Activated T-cell treated with anti-CD3 and anti-CD28 coated beads for 1 hour (primary cell): ENCODE measurements at places on chromosomes 7 and 10.

- no peak for DNase-seq
These were observed 81.3 kb upstream of the DKK1 start for GRCh38 chr10:52232561-52233350.

- DNase-seq: no peak
These were observed 27.9 kb upstream of the DLX6 start for GRCh38 chr7:96977445-96977844.

DNA sequence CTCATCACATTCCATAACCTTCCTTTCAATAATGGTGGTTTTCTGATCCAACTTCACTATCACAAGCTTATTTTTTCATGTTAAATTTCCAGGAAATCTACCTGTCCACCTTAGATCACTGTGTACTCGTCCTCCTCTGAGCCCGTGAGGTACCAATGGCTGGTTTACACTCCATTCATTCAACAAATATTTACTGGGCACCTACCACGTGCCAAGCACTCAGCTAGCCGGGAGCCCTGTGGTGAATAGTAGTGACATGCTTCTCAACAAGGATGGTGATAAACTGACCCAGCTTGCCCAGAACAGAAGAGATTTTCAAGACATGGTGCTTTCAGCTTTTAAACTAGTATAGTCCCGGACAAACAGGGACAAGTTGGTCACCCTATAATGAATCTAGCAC is 98.2 kb downstream of the FAM204A start:
- no peak for DNase-seq

DNA sequence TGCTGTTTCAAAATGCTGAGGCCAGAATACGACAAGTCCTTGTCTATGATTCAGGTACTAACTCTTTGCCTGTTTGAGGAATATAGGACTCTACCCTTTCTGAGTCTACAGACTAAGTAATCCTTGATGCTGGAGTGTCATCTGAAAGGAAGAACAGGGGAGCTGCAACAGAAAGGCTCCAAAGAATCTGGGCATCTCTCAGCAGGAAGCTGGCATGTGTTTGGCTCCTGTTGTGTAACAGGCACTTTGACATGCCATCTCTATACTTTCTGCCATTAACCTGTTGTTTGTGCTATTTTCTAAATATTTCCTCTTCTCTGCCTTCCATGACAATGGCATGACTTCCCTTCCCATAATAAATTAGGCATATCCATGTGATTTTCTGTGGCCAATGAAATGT is 409.5 kb downstream of the ADRA2A start:
- DNase-seq: no peak

DNA sequence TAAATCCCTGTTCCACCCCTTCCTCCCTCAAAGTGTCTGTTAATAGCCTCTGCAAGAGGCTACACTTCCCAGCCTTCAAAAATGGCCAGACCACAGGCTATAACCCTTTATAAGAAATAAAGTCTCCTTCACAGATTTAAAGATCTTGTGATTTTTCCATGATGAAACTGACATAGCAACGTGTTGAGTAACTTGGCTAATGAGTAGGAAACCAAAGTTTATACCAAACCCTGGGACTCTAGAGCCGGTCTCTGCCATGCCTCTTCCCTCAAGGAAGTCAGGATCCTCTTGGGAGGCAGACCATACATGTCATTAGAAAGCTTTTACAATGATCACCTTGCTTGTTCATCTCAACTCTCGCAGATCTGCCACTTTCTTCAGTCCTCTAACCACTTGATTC is 44.4 kb downstream of the GRM8 start:
- DNase-seq: no peak

DNA sequence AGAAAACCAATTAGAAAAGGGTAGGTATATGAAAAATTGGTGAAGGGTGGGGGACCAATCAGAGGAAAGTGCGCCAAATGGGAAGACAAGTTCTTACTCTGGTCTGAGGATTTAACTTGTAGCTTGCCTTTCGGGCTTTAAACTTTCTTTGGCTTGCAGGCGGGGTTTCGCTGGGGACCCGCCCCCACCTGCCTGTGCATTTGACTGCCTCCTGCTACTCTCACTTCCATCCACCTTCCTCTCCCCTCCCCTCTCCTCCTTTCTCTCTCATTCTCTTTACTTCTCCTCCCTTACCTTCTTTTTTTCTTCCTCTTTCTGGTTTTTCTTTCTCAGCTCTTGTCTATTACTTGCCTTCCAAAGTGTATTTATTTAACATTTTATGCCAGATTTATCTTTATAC is 278.8 kb downstream of the DNAJB9 start:
- no peak for DNase-seq

DNA sequence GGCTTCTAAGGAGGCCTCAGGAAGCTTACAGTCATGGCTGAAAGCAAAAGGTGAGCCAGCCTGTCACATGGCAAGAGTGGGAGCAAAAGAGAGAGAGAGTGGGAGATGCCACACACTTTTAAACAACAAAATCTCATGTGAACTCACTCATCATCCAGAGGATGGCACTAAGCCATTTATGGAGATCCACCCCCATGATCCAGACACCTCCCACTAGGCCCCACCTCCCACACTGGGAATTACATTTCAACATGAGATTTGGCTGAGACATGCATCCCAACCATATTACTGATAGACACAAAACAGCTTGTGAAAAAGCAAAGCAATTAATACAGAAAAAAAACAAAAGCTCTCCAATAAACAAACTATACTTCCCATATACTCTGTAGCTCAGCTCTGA is 210.3 kb downstream of the GALNT17 start:
- DNase-seq: no peak

DNA sequence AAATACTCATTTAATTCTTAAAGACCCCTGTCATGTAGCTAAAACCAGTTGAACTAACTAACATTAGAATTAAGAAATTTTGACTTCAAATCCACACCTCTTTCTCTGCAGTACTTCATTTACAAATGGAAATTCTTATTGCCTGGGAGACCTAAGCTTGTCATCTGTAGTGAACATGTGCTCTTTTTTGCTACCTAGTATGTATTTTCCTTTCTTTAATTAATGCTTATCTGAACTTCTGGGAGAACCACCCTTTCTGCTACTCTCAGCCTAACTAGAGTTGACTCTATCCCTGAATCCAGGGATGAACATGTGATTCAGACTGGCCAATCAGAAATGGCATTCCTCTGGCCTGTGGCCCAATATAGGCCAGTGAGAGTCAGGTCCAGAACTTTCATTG is 75.9 kb upstream of the A1CF start:
- DNase-seq: no peak

DNA sequence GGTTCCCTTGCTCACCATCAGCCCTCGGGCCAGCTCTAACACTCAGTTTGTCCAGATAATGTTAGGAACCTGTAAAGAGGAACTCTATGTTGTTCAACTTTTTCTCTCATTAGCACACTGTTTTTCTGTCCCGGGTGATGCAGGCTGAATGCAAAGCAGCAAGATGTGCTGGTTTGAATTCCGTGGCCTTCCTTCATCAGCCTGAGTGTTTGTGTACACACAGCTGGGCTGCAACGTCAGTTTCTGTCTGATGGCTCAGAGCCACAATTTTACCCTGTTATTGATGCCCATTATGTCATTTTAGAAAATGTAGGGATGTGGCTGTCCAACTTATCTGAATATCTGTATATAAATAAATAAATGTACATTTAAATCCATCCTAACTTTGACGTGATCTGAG is 152.0 kb downstream of the PLPP4 start:
- no peak for DNase-seq

- no peak for DNase-seq
These were observed 2.5 kb upstream of the CYP26C1 start for GRCh38 chr10:93058139-93058538.

GRCh38 chr10:87594864-87595263 is 64.8 kb upstream of the PAPSS2 start:
- no peak for DNase-seq

DNA sequence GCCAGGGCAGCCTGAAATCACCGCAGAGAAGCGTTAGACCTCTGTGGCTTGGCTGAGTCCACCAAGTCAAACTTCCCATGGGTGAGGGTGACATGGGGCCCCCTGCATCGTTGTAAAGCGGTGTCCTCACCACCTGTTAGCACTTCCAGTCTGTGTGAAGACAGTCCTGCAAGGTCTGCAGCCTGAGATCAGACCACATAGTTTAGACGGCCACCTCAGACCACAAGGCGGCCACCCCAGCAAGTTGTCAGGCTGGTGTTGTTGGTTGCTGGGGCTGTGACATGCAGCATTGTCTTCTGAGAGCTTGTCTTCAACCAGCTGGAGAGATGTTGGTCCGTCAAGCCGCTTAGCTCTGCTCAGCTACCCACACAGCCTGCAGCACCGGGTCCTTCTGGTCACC is 44.1 kb upstream of the TARP start:
- DNase-seq: no peak

DNA sequence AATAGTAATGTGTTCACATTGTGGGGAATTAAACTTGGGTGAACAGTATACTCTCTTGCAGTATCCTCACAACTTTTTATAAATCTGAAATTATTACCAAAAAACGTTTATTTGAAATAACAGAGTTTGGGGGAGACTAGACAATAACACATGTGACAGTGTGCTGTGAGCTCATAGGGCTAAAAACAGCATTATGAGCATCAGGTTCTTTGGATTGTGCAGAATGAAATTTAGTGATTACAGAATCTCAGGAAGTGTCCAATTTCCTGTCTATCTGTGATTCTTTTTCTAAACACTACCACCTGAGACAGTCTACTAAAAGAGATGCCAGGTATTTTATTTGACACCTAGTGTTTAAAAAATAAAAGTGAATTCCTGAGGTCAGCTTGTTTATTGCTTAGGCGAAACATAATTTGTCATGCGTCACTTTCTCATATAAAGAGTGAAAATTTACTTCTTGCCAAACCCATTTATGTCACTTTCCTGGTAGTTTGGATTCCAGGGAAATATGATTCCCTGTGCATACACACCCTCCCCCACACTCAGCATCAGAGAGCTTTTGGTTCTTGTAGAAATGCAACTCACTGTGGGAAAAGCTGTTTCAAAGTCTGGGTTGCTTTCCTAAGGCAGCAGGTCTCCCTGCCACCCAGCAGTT is 71.2 kb downstream of the AOAH start:
- no peak for DNase-seq

GRCh38 chr7:19290968-19291367 is 145.7 kb upstream of the FERD3L start:
- DNase-seq: no peak

DNA sequence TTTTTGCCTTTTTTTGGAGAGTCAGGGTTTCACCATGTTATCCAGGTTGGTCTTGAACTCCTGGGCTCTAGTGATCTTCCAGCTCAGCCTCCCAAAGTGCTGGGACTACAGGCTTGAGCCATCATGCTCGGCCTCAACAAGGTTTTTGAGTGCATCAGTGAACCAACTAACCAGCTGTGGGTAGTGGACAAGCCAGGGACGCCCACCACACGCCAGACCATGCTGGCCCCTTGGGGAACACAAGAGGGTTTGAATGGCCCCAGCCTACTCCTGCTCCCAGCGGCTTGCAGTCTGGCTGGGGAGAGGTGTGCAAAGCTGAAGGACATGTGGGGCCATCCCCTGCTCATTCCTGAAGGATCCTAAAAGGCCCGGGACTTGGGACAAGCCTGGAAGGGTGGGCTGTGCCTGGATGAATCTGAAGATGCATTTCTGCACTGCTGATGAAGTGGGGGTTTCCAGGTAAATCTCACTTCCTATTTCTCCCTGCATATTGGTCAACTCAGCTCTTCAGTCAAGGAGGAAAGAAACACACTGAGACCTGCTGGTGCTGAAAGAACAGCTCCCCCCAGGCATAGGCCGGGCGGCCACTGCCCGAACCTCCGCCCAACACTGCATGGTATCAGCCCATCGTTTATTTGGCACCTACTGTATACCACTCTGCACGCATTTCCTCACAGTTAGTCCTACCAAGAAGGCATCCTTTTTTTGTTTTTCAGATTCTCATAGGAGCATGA is 6.9 kb downstream of the MMD2 start:
- no peak for DNase-seq

DNA sequence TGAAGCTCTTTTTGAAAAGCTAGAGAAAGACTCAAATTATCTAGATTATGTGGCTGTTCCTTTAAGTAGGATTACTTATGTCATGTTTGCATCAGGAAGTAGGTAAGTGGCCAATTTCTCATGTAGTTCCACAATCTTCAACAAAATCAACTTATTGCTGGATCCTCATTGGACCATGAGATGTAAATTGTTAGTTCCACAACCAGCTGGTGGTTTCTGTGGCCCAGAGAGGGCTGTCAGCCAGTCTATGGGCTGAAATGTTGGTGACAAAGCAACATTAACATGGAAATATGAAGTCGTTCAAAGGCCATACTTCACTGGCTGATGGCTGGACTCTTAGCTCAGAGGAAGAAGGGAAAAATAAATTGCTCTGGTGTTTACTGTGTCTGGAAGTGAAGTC is 157.9 kb downstream of the PLXDC2 start:
- no peak for DNase-seq

DNA sequence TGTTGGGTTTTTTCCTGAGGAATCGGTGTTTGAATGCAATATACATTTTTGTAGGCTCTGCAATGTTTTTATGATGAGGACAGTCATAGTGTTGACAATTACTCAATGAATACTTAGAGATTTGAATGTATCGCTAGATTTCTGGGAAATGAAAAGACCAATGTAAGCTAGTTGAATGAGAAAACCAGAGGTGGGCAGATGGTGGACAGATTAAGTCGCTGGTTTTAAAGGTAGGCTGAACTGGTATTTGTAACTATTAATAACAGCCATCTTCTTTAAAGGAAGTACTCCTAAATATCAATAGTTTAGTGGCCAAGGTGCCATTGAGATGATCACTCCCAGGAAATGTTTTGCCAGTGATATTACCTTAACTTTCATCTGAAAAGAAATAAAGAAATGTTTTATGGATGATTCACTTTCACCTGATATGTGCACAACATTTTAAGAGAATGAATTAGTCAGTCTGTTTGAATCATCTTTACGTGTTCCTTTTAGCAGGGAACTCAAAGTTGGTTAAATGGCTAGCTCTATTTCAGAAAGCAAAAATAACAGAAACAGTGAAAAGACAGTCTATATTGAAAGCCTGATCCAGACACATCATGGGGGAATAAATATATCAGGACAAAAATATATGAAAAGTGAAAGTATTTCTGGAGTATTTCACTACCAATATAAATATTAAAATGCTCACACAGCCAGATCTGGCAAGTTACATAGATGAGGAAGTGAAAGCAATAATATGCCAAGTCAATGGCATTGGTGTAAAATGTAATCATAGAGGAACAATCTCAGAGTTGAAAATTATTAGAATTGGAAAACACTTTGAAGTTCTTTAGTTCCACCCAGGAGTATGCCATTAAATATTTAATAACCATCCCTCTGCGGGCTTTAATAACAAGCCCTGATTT is 20.7 kb downstream of the MET start:
- DNase-seq: no peak

DNA sequence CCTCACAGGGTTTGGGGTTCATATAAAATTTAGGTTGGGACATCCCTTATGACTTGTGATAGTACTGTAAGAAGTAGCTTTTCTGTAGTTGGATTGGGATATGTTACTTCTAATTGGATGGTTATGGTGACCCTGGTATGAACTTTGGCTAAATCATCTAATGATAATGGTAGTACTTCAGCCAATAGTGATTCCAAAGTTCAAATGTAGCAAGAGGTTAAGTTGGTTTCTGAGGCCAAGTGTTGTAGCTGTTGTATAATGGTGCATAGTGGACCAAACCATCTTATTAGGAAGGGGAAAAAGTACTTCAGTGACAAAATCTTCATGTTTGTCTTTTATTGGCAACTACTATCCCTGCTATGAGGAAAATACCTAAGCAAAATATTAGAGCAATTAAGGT is 542.1 kb upstream of the IGFBP3 start:
- DNase-seq: no peak

- no peak for DNase-seq
These were observed 128.3 kb downstream of the CPEB3 start for GRCh38 chr10:92162541-92162940.
